ENCODE measurements at places on chromosomes 2 and 18.

- no peak for DNase-seq
These were observed 22.0 kb downstream of the SLC14A1 start for GRCh38 chr18:45745817-45746461.

- DNase-seq: no peak
These were observed 170.2 kb downstream of the ZNF385B start for GRCh38 chr2:179691235-179691634.

- no peak for DNase-seq
These were observed 984 bp upstream of the MSH2 start for GRCh38 chr2:47401789-47402554.

- no peak for DNase-seq
These were observed 18.1 kb downstream of the CPSF3 start for GRCh38 chr2:9441556-9441955.

DNA sequence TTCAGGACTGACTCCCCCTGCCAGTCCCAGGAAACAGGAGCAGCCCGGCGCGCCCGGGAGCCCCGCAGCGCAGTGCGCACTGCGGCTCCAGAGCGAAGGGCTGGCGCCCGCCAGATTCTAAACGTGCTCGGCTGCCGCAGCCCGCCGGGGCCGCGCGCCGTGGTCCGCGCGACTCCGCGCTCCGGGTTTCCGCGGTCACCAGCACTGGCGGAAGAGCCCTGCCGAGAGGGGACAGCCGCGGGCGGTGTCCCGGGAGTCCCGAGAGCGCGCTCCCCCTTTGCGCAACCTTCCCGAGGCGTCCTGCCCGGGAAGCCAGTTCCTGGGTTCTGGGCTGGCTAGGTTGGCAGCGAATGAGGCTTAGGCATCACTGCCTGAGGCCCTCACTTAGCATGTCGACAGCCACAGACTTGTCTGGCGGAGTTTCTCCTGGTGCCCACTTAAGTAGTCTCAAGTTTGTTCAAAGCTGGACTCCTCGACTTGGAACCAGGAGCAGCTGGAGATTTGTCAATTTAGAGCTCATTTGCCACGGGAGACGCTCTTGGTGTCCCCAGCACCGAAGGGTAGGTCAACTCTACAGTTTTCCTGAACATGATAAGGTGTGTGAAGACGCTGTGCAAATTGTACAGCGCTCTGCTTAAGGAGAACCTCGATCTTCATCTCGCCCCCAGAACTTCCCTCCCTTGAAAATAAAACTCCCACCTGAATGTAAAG is 1.5 kb upstream of the VSNL1 start:
- no peak for DNase-seq

- DNase-seq: no peak
These were observed 99.8 kb downstream of the SEPTIN10 start for GRCh38 chr2:109513749-109514588.

DNA sequence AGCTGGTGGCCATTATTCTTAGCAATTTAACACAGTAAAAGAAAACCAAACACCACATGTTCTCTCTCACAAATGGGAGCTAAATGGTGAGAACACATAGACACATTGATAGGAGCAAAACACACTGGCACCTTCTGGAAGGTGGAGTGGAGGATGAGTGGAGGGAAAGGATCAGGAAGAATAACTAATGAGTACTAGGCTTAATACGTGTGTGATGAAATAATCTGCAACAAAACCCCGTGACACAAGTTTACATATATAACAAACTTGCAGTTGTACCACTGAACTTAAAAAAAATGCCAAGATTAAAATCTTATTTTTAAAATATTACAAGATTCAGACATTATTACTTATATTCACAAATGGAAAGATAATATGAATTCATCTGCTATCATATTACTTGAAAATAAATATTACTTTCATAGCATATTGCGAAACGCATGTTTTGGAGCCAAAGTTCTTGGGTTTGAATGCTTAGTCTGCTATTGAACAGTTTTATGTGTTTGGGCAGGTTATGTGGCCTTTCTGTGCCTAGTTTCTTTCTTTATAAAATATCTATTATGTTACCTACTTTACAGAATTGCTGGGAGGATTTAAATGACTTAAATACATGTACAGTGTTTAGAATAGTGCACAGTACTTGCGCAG is 20.5 kb downstream of the ANKRD62 start:
- DNase-seq: no peak

DNA sequence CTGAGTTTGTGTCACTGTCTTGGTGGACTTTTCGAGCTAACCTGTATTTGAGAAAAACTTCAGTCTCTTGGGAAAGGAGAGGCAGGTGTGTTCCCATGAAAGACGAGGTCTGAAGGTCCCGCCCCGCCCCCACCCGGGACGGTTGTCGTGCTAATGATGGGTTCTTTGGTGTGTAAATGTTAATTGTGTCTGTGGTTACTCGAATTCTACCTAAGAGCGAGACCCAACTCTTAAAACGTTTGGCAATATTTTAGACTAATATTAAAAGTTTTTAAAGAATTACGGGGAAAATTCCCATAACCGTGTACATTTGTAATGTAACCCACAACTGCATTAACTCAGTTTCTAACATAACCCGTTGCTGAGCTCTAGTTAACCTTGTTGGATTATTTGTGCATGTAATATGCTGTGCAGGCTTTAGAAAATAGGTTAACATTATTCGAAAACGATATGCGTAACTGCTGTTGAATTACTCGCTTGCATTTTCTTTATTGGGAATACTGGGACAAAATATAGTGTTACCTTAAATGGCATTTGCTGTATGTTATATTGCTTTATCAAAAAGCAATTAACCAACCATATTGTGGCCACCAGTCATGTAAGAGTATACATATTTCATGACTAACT is 833 bp downstream of the EPB41L5 start:
- no peak for DNase-seq

DNA sequence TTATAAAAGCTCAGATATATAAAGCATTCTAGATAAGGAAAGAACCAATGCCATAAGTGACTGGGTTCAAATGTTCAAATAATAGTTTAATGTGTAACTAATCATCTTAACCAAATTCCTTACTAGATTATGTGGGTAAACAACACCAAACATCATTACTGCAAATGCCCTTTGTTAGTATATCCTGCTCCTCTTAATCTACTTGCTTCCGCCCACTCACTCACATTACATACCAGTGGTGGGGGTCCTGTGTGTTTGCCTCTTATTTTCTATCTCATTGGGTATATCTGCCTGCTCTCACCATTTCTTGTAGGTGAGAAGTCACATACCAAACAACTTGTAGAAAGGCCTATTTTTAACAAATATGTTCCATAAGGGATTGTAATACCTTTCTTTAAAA is 562.1 kb downstream of the NRXN1 start:
- DNase-seq: no peak

DNA sequence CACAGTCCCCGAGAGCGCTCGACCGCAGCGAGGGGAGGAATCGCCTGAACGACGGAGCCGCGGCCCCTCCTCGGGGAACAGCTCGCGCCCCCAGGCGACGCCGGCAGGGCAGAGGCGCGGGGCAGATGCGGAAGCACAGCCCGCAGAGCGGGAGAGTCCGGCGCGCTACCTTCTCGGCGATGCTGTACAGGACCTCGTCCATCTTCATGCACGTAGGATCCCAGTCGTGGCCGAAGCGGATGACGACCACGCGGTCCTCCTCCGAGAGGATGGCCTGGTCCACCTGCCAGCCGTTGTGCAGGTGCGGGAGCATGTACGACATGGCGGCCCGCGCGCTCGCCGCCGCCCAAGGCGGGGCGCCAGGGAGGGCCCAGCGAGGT is 302 bp downstream of the TXNL4A start:
- DNase-seq: peak; percentile 35

- DNase-seq: no peak
These were observed 197.4 kb downstream of the HAUS1 start for GRCh38 chr18:46301571-46301970.

DNA sequence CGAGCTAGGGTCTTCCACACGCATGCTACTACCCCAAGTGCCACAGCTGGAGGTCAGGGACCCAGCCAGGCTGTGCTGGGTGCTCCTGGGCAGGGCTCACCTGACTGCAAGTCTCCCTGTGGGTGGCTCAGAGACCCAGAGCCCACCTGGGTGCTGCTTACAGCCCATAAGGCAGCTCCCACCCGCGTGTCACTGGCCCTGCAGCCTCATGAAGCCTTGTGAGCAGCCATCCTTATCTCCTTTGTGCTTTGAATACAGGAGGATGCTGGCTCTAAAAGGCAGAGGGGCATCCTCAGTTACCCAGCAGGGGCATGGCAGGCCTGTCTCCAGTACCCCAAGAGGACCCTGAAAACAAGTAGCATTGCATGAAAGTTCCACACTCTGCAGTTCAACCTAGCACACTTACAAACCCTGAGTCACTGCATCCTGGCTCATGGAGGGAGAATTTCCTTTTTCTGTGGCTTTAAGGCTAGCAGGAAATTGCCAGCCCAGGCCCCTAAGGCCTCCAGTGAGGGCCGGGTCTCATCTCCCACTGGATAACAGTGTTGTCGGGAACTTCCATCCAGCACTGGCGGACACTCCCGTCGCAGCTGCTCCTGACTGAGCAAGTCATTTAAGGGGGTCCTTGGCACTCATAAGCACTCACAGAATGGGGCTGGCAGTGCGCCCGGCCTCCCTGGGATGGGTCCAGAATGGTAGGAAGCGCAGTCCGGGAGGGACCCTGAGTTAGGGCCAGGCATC is 137.1 kb downstream of the RPIA start:
- no peak for DNase-seq

GRCh38 chr2:65311596-65311995 is 84.0 kb downstream of the ACTR2 start:
- no peak for DNase-seq

DNA sequence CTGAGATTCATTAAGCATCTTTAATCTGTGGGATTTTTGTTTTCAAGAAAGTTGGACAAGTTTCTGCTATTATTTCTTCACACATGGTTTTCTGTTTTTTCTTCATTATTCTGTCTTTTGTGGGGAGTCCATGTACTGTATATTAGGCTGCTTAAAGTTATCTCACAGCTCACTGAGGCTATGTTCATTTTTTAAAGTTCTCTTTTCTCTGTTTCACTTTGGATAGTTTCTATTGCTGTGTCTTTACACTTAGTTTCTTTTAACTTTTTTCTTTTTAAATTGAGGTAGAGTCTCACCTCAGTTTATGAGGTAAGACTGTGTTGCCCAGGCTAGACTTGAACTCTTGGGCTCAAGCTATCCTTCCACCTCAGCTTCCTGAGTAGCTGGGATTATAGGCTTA is 8.6 kb downstream of the OSBPL6 start:
- DNase-seq: no peak

- no peak for DNase-seq
These were observed 4.5 kb upstream of the ACOXL start for GRCh38 chr2:110727923-110728322.

DNA sequence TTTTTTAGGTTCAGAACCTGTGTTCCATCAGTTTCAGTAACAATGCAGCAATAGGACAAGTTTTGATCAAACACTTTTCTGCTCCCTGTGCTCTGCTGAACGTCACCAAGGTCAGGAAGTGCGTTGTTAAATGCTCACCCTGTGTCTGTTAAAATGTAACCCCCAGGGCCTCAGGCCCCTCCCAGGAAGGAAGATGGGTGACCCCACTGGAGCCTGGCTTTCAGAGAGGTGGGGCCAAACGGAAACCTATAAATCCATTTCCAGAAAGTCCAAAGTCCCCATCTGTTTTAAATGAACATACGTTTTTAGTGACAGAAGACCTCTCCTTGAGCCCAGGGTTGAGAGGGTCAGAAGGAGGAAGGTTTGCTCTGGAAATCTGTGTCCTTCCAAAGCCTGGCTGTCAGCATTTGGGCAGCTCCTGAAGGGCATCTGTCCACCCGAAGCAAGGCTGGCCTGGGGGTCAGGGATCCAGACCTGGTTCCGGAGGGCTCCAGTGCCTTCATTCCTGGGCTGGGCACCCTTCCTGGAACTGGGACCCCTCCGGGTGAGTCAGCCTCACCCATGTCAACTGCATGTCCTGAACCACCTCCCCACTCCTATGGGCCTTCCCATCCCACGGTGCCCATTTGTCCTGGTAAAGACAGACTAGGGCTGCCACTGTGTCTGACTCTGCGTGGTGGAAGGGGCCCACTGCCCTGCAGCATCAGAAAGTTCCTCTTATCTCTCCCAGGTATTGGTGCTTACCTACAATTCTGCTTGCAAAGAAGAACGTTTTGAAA is 117.4 kb upstream of the COPS8 start:
- no peak for DNase-seq

- no peak for DNase-seq
These were observed 758.9 kb downstream of the NRXN1 start for GRCh38 chr2:50273003-50273402.

GRCh38 chr2:201157694-201158093 is 25.2 kb upstream of the CASP10 start:
- no peak for DNase-seq

DNA sequence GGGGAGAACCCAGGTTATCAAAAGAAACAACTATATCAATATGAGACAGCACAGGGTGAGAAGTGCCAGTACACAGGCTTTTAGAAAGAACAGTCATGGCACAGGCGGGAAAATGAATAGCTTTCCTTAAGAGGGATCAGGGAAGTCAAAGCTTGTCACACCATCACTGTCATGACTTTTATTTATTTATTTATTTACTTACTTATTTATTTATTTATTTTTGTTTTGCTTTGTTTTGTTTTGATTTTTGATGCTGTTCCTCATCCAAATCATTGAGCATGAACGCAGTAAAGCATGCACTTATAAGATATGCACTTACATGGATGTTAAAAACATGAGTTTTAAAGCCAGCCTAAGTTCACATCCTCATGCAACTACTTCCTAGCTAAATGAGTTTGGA is 19.3 kb upstream of the CRIM1 start:
- DNase-seq: no peak
